ENCODE measurements at places on chromosomes 13 and 19.

GRCh38 chr13:100440751-100441425, 147.7 kb downstream of the GGACT start:
- DNase-seq, result no peak

DNA sequence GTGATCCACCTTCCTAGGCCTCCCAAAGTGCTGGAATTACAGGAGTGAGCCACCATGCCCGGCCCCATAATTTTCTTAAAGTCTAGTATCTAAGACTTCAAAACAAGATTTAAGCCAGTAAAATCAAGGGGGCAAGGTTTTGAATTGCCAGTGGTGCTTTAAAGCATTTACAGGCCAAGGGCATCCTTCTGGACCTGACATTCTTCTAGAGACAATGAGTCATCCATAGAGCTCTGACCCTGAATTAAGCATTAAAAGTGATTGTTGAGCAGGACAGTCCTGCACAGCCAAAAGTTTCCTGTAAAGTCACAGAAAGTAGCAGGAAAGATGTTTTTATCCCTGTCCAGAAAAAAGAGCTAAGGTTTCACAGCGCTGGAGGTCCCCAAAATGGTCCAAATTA, 50.9 kb upstream of the ATP12A start:
- no peak for DNase-seq

DNA sequence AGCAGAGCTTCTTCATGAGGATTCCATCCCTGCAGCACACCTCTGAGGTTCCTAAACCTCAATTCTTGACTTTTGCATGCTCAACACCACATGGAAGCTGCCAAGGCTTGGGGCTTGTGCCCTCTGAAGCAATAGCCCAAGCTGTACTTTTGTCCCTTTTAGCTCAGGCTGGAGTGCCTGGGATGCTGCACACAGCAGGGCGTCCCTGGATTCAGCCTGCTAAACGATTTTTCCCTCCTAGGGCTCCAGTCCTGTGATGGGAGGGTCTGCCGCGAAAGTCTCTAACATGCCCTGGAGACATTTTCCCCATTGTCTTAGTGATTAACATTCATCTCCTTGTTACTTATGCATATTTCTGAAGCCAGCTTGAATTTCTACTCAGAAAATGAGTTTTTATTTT, 98.3 kb downstream of the SLITRK5 start:
- no peak for DNase-seq

DNA sequence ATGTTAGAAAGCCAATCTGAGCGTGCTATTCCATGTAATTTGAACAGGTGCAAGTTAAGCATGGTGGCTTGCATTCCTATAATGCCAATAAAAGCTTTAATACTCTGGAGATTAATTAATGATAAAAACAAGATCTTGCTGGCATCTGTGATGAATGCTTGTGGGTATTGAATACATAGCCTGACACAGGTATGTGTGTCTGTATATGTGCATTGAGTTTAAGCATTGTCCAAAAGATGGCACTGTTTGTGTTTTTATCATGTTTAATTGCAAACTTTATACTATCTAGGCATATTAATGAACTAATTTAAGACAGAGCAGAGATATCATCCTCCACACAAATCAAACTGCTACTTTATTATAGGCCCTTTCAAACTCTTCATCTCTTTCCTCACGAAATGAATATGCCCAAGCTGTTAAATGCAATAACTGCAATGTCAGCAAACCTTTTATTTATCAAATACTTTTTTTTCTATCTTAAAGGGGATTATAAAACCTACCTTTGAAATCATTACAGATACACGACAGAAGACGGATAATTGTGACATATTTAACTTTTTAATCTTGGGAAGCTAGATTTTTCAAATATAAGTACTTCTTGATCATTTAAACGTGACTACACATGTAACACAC, 86.5 kb downstream of the TNFSF11 start:
- DNase-seq, result no peak

GRCh38 chr19:40576585-40577451, at the start of gene SHKBP1:
Gene SHKBP1, plus strand, starts transcription at chr19:40576873. Its CDS starts 27 bp downstream, at chr19:40576900.
- DNase-seq, result peak; percentile 67

GRCh38 chr19:18319591-18320135, 3.2 kb downstream of the LSM4 start:
- DNase-seq, result no peak

DNA sequence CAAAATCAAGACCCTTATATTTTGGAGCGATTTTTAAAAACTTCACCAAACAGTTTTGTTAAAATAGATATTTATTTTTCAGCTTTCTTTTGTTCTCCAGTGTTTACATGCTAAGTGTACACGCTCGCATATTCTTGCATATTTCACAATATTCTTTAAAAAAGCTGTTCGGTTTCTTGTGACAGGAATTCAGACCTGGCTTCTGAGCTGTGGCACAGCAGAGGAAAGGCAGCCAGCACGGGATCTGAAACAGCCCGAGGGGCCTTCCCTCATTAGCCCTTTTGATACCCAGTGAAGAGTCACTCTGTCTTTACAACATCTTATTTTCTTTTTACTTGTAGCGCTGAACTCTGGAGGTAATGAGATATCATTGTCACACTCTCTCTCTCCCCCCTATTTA, 234.0 kb downstream of the B3GLCT start:
- no peak for DNase-seq

GRCh38 chr13:98303858-98304257, 126.8 kb upstream of the RNF113B start:
- no peak for DNase-seq

- peak; percentile 97 for DNase-seq
These were observed at the start of gene CPT1C for GRCh38 chr19:49690656-49691242. Gene CPT1C, plus strand, starts transcription at chr19:49691116. Its CDS starts 1,137 bp downstream, at chr19:49692253.

- DNase-seq, result no peak
These were observed 17.4 kb downstream of the CAPN12 start for GRCh38 chr19:38726761-38727301.

DNA sequence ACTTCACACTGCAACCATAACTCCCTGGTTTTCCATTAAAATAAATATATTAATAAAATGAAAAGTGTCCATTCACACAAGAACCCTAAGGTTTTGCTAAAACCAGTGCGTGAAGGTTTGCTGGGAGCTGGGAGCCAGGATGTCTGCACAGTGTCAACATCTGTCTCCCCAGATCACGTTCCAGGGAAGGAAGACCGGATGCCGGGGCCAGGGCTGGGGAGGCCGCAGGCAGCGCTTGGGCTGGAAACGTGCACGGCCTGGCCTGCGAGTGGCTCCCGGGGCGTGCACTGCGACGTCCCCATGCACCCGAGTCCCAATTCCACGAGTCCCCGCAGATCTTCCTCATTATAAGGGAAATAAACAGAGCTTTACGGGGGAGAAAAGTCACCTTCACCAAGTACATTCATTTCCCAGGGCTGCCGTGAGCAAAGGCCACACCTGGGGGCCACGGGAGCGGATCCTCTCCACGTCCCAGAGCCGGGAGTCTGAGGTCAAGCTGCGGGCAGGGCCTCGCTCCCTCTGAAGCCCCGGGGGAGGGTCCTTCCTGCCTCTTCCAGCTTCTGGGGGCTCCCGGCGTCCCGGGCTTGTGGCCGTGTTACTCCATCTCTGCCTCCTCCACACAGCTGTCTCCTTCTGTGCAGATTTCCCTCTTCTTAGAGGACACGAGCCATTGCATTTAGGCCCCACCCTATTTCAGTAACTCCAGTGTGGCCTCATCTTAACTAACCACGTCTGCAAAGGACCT, 12.8 kb downstream of the SHC2 start:
- no peak for DNase-seq

GRCh38 chr13:91534996-91535395, 136.6 kb downstream of the GPC5 start:
- no peak for DNase-seq

DNA sequence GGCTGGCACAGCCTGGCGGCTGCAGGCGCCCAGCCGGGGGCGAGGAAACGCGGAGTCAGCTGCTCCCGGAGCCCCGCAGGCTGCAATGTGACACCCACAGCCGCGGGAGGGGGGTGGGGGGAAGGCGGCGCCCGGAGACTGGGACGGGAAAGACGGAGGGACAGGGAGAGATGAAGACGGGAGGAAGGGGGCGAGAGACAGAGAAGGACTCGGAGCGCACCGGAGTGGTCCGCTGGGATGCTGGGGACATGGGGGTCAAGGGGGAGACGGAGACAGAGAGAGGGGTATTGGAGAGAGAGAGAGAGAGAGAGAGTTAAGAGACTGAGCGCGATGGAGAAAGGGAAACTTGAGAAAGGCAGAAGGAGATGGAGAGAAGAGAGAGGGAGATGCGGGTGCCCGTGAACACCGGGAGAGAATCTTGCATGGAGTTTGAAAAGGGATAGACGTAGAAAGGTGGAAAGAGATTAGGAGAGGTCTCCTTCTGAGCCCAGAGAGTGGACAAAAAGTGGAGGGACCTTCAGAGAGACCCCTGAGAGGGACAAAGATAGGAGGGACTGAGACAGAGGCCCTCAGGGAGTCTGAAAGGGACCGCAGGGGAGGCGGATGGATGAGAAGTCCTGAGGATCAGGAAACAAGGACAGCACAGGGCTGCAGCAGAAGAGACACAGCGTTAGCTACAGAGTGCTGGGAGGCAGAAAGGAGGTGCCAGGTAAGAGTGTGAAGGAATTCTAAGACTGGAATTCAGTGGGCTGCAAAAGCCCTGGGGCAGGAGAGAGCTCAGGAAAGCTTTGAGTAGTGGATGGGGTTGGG, 1.0 kb downstream of the SCN1B start:
- DNase-seq, result no peak

DNA sequence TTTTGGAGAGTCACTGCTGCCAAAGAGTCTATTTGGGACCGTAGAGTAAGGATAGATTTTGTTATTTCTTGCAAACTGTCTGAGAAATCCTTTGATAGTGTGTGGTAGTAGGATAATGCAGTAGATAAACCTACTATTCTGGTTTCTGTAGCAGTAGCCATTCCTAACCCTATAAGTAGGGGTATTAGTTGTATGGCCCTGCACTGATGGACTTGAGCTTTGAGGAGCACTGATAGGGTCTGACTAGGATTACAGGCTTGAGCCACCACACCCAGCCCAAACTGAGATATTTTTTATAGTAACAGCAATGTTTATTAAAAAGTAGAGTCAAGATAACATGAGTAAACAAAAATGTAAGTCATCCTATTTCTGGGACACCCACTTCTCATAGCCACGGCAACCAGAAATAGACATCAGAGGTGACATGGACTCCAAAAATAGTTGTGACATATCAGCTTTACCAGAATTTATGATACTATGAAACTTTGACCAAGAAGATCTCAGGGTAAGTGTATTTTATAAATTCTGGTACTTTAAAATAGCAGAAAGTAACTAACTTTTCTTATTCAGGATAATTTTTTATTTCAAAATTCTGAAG, 479.1 kb downstream of the SUCLA2 start:
- no peak for DNase-seq

GRCh38 chr13:30409886-30410704, 12.2 kb upstream of the UBE2L5 start:
- DNase-seq, result no peak

DNA sequence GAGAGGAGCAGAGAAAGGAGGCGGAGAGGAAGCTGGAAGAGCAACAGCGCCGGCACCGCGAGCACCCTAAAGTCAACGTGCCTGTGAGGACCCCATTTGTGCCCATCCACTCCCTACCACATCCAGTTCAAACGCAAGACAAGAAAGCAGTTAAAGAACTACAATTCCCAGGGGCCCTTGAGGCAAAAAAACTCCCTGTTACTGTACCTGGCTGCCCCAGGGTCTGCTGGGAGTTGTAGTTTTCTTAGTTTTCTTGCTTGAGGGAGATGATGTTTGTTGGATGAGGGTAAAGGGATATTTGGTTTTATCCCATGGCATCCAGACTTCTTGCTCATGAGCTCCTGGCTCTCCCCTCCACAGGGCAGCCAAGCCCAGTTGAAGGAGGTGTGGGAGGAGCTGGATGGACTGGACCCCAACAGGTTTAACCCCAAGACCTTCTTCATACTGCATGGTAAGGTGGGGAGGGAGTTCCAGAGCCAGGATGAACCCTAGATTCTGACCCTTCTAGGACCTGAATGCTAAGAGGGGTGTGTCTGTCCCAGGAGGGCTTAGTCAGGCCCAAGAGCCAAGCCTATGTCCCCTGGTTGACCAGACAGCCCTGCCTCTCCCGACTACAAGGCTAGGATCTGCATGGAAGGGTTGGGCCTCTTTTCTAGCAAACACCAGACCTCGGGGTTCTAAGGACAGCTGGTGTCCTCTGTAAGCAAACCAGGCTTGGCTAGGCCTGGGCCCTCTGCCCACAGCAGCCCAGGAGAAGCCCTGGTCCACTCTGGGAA, 13.2 kb downstream of the NUCB1 start:
- no peak for DNase-seq

GRCh38 chr13:33127009-33127551, 110.9 kb downstream of the KL start:
- no peak for DNase-seq

GRCh38 chr13:32200741-32201140, 114.4 kb downstream of the ZAR1L start:
- DNase-seq, result no peak

DNA sequence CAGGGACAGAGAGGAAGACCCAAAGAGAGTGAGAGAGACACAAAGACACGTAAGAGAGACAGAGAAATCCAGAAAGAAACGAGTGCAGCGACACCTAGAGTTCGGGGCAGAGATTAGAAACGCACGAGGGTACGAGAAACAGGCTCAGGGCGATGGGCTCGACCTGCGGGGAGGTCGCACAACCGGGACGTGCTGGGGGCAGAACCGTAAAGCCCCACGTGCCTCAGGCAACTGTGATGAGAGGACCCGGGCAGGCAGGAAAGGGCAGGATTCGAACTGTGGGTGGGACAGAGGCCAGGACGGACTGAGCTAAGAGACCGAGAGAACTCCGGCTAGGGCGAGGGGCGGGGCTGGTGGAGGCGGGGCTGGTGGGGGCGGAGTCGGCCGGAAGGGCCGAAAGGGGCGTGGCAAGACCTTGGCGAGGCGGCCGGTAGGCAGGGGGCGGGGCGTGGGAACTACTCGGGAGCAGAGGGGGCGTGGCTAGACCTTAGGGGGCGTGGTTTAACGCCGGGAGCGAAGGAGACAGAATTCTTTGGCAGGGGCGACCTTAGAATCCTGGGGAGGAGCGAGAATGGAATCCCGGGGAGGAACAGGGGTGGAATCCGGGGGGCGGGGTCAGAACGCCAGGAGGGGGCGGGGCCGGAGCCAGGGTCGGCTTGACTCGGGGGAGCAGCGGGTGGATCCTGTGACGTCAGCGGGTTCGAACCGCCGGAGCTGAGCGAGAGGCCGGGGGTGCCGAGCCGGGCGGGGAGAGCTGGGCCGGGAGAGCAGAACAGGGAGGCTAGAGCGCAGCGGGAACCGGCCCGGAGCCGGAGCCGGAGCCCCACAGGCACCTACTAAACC, at the start of gene NECTIN2:
NECTIN2 (plus strand) TSS at position 686 of the 843 bp plus-strand sequence. CDS start 229 bp downstream, outside the sequence.
- DNase-seq, result peak; percentile 25

GRCh38 chr13:91399189-91400062, 1.0 kb downstream of the GPC5 start:
- DNase-seq, result no peak
